ENCODE measurements at places on chromosomes 4 and X.

DNA sequence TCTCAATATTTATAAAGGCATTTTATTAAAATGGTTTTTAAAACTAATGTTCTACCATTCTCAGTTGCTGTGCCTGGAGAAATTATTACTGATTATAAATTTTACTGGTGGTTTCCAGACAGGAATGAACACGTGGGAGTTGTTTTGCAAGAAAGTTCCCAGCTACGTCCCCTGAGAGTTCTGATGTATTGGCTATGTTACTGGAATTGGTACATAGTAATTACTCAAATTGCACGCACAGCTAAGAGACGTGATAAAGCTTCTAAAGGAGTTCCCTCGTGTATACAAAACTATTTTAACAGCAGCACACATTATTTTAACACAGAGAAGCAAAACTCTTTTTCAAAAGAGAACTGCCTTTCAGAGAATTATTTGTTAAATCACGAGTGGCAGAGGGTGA lies 292.2 kb downstream of the NLGN4X start:
- DNase-seq = no peak

DNA sequence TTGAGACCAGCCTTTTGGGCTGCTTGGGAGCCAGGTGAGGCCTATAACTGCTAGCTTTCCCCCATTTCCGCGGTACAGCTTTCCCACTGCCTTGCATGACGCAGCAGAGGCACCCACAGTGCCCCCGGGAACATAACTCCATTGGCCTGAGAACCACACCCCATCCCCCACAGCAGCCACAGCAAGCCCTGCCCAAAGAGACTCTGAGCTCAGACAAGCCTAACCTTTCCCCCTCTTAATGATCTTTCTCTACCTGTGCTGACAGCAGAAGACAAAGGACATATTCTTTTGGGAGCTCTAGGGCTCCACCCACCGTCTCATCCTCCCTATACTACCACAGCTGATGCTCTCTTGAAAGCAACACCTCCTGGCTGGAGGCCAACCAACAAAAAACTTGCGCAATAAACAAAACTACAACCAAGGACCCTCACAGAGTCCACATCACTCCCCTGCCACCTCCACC lies 114.8 kb downstream of the FANCB start:
- no peak for DNase-seq

GRCh38 chr4:93437991-93438390 lies 390.6 kb upstream of the ATOH1 start:
- DNase-seq = no peak

GRCh38 chr4:180589575-180589974 lies 1653.6 kb upstream of the TENM3 start:
- DNase-seq = no peak

DNA sequence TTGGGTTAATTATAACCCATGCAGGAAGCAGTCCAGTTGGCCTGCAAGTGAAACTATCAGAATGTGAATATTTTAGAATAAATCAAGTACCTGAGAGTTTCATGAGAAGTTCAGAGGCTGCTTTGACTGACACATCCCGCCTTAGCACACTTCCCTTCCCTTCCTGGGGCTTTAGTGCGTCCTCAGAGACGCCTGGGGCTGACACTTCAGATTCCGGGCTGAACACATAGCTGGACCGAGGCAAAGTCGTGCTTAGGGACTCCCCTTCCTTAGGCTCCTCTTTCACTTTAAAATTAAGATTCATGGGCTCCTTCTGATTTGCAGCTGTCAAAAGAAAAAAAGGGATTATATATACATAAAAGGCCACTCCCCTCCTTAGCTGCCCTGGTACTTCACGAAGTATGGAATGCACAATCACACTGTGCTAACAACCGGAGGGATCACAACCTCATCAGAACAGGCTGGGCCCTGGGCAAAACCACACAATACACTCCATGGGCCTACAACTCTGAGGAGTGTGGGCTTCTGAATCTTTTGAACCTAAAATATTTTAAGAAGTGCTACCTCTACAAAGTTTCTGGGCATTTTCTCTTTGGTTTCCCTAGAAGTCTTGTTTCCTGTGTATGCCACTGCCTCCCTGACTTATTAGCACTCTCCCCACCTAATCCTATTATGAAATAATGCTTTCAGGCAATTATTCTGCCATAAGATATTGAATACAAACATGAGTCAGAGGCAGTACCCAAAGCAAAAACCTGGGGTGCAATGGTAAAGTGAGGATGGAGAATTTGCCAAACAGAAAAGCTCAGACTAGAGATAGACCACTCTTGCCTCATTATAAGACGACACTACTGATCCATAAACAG lies 68.2 kb downstream of the ZNF827 start:
- no peak for DNase-seq

DNA sequence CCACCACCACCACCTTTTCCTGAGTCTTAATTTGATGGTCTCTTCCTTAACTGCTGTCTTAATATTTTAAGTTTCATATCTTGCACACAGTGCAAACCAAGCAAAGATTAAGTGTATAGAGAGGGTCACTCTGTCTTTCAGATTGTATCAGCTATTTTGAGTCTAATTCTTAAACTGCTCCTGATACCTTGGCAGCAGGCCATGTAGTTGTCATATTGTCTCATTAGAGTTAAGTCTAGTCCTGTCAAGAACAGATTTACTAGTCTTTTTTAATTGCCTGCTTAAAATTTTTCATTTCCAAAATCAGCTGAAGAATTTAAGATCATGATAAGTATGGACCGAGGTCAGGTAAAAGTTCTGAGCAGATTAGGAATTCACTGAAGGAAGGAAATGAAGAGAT lies 51.5 kb downstream of the FHIP1A start:
- no peak for DNase-seq

DNA sequence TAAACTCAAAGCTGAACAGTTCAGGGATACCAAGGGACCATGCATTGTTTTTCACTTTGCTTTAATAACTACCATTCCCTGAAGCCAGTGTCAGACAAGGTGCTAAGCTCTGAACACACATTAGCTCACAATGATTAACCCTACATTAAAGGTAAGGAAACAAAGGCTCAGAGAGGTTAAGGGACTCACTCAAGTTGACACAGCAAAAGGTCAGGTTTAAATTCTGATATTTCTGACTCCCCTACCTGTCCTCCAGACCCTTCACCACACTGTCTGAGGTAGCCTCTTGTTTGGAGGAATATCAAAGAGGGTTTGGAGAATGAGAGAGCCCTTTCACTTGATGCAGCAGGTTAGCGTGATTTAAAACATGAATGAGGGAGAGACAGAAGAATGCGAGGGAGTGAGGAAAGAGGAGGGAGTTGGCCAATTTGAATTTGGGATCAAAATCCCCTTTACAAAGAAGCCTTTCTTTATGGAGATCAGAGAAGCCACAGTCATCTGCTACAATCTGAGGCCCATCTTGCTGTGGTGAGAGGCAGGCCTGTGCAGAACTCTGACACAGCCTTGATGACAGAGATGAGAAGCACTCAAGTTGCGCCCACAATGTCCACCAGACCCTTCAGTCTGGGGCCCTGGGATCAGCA lies 103.5 kb downstream of the FHDC1 start:
- DNase-seq = no peak

DNA sequence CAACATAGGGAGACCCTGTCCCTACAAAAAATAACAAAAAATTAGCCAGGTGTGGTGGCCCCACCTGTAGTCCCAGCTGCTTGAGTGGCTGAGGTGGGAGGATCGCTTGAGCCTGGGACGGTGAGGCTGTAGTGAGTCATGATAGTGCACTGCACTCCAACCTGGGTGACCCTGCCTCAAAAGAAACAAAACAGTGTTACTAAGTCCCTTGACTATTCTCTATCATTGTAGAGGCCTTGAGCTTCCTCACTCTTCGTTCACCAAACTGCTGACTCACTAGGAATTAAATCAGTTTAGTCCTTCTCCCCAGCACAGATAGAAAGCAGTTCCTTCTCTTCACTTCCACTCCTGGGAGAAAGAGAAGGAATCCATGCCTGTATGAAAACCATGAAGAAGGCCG lies 14.5 kb downstream of the CDS1 start:
- no peak for DNase-seq

DNA sequence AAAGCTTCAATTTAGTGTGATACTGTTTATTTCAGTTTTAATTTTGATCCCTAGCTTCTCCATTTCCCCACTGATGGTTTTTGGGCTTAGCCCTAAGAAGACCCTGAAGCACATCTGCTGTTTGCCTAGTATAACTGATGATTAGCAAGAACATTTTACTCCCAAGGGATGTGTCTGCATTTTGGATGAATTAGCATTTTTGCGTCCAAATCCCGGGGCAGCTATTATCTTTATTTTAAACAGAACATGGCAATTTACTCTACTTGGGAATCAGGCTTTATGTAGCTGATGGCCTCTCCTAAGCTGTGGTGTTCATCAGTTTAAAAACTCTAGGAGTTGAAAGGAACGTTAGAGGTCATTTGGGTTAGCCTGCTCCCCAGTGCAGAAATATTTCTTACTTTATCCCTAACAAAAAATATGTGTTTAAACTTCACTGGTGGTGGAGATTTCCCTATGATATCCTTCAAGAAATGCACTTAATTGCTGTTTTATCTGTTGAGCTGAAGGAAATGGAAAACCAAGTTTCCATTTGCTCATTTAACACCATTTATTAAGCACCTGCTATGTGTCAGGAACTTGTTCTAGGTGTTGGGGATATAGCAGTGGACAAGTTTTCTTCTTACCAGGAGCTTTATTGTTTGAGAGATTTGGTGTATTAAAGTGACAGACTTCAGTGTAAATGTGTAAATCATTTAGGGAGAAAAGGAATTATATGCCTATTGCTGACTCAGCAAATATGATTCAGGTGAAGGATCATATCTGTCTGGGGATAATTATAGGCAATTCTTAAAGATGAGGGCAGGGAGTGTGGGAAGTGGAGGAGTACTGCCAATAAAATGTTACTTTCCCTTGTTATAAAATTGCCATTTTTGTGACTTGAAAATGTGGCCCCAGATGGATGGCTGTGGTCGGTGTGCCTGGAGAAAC lies 3.4 kb downstream of the SEPTIN11 start:
- DNase-seq = no peak
